ENCODE measurements at places on chromosomes 2 and 18. TPM values are rescaled to one million over a fixed set of nuclear protein-coding genes. Genes with fewer than 3 reads are reported as not detected.

GRCh38 chr2:80322958-80323357, 18.4 kb upstream of the LRRTM1 start:
- no peak for DNase-seq
- no peaks in the 10 kb centered on the region for H3K27me3 ChIP-seq
- no peaks in the 10 kb centered on the region for H3K36me3 ChIP-seq
- H3K4me1 ChIP-seq, result no peaks in the 10 kb centered on the region
- H3K27ac ChIP-seq, result no peak overlapping the region

GRCh38 chr2:100359576-100359975, 37.3 kb upstream of the LONRF2 start:
- no peak overlapping the region for H3K4me3 ChIP-seq
- no peaks in the 10 kb centered on the region for H3K36me3 ChIP-seq
- no peaks in the 10 kb centered on the region for H3K4me1 ChIP-seq
- no peaks in the 10 kb centered on the region for H3K27me3 ChIP-seq
- no peak overlapping the region for H3K27ac ChIP-seq

DNA sequence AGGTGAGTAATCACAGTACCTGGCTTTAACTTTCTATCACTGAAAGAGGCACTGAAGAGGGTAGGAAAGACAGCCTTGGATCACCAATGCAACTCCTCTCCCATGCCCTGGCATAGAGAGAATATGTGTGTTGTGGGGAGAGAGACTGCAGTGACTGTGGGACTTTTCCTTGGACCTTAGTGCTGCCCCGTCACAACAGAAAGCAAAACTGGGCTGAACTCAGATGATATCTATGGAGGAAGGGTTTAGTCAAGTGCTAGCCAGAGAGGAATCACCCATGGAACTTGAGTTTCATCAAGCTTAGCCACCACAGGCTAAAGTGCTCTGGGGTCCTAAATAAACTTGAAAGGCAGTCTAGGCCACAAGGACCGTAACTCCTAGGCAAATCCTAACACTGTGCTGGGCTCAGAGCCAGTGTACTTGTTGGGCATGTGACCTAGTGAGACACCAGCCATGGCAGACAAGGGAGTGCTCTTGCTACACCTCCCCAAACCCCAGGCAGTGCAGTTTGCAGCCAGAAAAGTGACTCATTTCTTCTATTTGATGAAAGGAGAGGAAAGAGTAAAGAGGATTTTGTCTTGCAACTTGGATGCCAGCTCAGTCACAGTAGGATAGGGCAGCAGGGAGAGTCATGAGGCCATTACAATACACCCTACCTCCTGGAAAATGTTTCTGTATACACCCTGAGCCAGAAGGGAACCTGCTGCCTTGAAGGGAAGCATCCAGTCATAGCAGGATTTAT, 105.8 kb upstream of the SPOPL start:
- H3K36me3 ChIP-seq, result no peaks in the 10 kb centered on the region
- no peak overlapping the region for H3K4me3 ChIP-seq
- H3K27me3 ChIP-seq, result no peaks in the 10 kb centered on the region
- no peaks in the 10 kb centered on the region for H3K4me1 ChIP-seq

DNA sequence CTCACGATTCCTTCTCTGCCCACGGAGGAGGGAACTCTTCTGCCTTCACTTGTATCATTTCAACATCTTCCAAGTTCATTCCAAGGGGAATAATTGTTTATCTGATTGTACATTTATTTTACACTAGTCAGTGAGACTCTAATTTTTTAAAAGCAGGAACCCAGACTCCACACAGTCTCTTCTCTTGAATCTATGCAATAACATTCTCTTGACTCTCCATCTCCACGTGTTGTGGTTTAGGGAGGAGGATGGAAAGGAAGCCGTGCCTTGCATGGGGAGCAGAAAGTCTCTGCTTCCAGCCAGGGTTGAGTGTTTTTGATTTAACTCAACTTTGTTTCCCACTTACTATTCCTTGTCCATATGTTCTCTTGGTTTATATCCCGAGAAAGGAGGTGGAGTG, 131.1 kb upstream of the RIOK3 start:
- no peak overlapping the region for H3K4me3 ChIP-seq
- no peak for DNase-seq
- no peak overlapping the region for H3K27ac ChIP-seq
- H3K4me1 ChIP-seq, result no peaks in the 10 kb centered on the region

The LYPD6 gene
- not detected for total RNA-seq

The WNT10A gene
- 1.5 TPM for total RNA-seq

The REG3A gene
- not detected for total RNA-seq

- H3K27ac ChIP-seq, result no peak overlapping the region
- no peak overlapping the region for H3K4me3 ChIP-seq
- H3K27me3 ChIP-seq, result no peaks in the 10 kb centered on the region
- DNase-seq, result no peak
These were observed 48.2 kb upstream of the ALPP start for GRCh38 chr2:232330068-232330999.

GRCh38 chr2:240635121-240635997, 10.1 kb downstream of the GPR35 start:
- H3K4me3 ChIP-seq, result no peak overlapping the region
- H3K4me1 ChIP-seq, result no peaks in the 10 kb centered on the region
- H3K27me3 ChIP-seq, result no peaks in the 10 kb centered on the region
- H3K27ac ChIP-seq, result no peak overlapping the region
- peak; percentile 36 for DNase-seq

DNA sequence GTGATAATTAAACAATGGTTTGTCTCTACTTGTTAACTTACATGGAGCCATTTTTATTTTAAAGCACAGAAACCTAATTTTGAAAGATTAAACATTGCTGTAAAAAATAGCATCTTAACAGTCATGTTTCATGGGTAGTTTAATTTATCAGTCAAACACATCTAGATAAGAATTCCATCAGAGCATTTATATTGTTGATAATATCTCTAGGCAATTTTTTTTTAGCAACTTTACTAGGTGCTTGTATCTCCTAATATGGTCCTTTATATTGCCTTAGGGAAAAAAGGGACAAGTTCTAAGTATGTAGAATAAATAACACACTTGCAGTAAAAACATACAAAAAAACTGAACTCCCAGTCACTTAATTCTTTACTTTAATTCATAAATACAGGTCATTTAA, 863 bp downstream of the CSRNP3 start:
- DNase-seq, result no peak
- H3K27me3 ChIP-seq, result no peaks in the 10 kb centered on the region
- no peaks in the 10 kb centered on the region for H3K36me3 ChIP-seq
- H3K27ac ChIP-seq, result no peak overlapping the region

The HRH4 gene
- total RNA-seq, result not detected

DNA sequence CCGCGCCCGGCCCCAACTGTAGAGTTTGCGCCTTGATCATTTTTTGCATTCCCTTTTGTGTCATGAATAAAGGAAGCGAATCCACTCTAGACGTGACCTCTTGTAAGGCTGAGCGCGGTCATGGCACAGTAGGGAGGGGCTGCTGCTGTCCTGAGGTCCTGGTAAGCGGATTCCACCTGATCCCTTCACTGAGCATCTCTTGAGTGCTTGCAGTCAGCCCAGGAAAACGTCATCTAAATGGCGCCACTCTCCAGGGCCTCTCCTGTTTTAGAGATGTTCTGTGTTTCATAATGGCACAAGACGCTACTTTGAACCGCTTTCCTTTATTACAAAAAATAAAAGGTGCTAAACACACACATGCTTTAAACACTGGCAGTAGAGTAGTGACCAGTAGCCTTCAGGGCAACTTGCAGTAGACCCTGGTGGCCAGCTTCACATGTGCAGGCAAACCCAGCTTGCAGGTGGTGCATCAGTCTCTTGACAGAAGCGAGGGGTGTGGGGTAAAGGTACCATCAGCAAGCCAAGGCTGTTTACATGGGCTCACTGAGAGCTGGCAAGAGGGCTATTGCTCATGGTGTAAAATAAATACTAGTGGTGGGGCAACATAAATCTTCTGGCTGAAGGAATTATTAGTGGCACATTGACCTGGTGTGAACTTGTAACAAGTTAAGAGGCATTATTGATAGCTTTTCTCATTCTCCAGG, 43.0 kb upstream of the ACKR3 start:
- H3K27ac ChIP-seq, result no peak overlapping the region
- H3K4me1 ChIP-seq, result no peaks in the 10 kb centered on the region
- no peaks in the 10 kb centered on the region for H3K27me3 ChIP-seq
- no peaks in the 10 kb centered on the region for H3K36me3 ChIP-seq
- no peak for DNase-seq
- no peak overlapping the region for H3K4me3 ChIP-seq

DNA sequence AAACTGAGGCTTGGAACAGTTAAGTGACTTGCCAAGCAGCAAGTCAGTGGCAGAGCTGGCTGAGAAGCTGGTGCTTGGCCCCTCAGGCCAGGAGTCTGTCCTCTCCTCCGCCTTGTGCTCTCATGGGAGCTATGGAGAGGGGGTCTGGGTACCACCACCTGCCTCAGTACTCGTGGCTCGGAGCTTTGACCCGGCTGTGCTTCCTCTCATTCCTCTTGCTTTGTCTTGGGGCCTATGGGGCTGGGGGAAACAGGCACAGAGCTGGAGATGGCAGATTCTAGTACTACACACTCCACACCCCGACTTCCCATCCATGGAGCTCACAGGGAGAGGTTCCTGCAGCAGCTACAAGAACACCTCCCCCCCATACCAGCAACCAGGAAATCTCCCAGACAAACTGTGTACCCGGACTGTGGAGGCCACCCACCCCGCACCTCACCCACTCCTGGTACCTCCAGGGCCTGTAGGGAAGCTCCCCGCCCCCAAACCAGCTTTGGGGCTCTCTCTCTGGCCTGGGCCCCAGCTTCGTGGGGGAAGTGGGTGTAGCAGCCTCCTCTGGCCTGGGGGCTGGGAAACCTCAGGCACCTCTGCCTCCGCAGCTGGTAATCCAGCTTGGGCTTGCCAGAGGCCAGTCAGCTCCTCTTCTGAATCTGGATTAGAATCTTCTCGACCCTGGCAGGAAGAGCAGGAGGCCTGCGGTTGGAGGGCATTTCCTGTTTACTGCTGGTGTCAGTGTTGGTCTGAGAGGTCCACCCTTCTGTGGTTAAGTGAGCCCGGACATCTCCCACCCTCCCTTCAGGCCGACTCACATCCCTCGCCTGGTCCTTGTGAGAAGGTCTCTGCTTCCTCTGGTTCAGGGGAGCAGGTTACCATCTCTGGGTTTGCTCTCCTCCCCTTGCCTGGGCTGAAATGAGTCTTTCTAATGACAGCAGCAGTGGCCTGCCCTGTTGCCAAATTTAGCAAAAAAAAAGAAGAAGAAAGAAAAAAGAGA, 22.3 kb upstream of the RHOB start:
- H3K4me3 ChIP-seq, result no peak overlapping the region
- H3K4me1 ChIP-seq, result peaks cover 18% of the 10 kb centered on the region
- no peaks in the 10 kb centered on the region for H3K27me3 ChIP-seq
- H3K27ac ChIP-seq, result peak overlapping the region; percentile 38
- no peaks in the 10 kb centered on the region for H3K36me3 ChIP-seq

DNA sequence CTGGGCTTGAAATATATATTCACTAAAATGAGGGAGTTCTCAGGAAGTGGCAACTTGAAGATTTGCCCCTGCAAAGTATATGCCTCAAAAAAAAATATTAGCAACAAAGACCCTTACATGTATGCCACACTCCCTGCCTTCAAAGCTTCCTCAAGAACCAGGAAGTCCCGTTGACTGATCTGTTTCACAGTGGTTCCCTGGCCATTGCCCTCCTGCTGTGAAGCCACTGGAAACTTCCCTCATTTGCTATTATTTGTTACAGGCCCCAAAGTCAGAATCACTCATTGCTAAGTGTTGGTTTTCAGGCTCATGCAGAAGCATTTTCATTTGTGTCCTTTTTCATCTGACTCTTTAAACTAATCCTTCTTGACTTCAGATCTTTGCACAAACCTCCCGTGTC, 421.5 kb downstream of the ZNF521 start:
- H3K27ac ChIP-seq, result no peak overlapping the region
- H3K27me3 ChIP-seq, result no peaks in the 10 kb centered on the region
- no peaks in the 10 kb centered on the region for H3K4me1 ChIP-seq
- DNase-seq, result no peak

The CRACDL gene
- 0.27 TPM for total RNA-seq

GRCh38 chr2:213065583-213066442, 85.6 kb downstream of the IKZF2 start:
- H3K27me3 ChIP-seq, result no peaks in the 10 kb centered on the region
- peak; percentile 11 for DNase-seq
- no peak overlapping the region for H3K27ac ChIP-seq
- no peaks in the 10 kb centered on the region for H3K36me3 ChIP-seq
- H3K4me1 ChIP-seq, result no peaks in the 10 kb centered on the region
- no peak overlapping the region for H3K4me3 ChIP-seq

GRCh38 chr2:208466151-208466919, 59.7 kb downstream of the PTH2R start:
- H3K27ac ChIP-seq, result no peak overlapping the region
- H3K4me3 ChIP-seq, result no peak overlapping the region
- no peaks in the 10 kb centered on the region for H3K27me3 ChIP-seq
- H3K4me1 ChIP-seq, result no peaks in the 10 kb centered on the region
- no peak for DNase-seq
- H3K36me3 ChIP-seq, result no peaks in the 10 kb centered on the region

- DNase-seq, result no peak
- H3K27me3 ChIP-seq, result no peaks in the 10 kb centered on the region
- no peak overlapping the region for H3K4me3 ChIP-seq
- no peaks in the 10 kb centered on the region for H3K36me3 ChIP-seq
- H3K4me1 ChIP-seq, result no peaks in the 10 kb centered on the region
These were observed 38.7 kb downstream of the CCDC138 start for GRCh38 chr2:108825254-108825653.

GRCh38 chr2:98560256-98560771, 48.0 kb downstream of the COA5 start:
- no peak overlapping the region for H3K4me3 ChIP-seq
- H3K27me3 ChIP-seq, result no peaks in the 10 kb centered on the region
- H3K27ac ChIP-seq, result peak overlapping the region; percentile 13
- no peak for DNase-seq
- peaks cover 73% of the 10 kb centered on the region for H3K36me3 ChIP-seq

GRCh38 chr2:200797242-200797770, 14.4 kb upstream of the BZW1 start:
- no peak overlapping the region for H3K4me3 ChIP-seq
- H3K36me3 ChIP-seq, result no peaks in the 10 kb centered on the region
- H3K27me3 ChIP-seq, result no peaks in the 10 kb centered on the region
- H3K4me1 ChIP-seq, result no peaks in the 10 kb centered on the region
- no peak for DNase-seq
- H3K27ac ChIP-seq, result no peak overlapping the region

The SLC4A5 gene
- total RNA-seq, result 1.8 TPM

DNA sequence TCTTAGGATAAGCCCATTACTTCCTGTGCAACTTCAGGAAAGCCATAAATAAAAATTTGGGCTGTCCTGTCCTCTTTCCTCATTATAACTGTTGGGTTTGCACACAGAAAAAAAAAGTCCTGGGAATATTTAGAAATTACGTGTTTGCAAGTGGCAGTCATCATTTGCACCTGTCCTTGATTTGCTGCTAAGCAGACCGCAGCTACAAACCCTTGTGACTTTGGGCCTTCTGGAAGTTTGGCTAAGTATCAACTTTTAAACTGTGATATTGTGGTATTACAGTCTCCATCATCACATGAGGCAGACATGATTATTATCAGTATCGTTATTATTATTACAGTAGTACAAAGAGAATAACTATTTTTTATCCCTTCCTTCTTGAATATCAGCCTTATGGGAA, 260.7 kb upstream of the SESTD1 start:
- H3K36me3 ChIP-seq, result no peaks in the 10 kb centered on the region
- H3K4me1 ChIP-seq, result no peaks in the 10 kb centered on the region
- H3K27ac ChIP-seq, result no peak overlapping the region
- DNase-seq, result no peak
- H3K4me3 ChIP-seq, result no peak overlapping the region

GRCh38 chr2:72901426-72901825, 14.2 kb downstream of the SPR start:
- no peak for DNase-seq
- H3K27ac ChIP-seq, result no peak overlapping the region
- no peaks in the 10 kb centered on the region for H3K4me1 ChIP-seq
- H3K27me3 ChIP-seq, result no peaks in the 10 kb centered on the region

GRCh38 chr2:96073170-96073775, 38.6 kb upstream of the GPAT2 start:
- no peaks in the 10 kb centered on the region for H3K27me3 ChIP-seq
- no peaks in the 10 kb centered on the region for H3K4me1 ChIP-seq
- DNase-seq, result no peak
- H3K36me3 ChIP-seq, result no peaks in the 10 kb centered on the region
- no peak overlapping the region for H3K27ac ChIP-seq
